Fibroblast of skin of left biceps (primary cell): ENCODE measurements at places on chromosomes 13 and 19.

GRCh38 chr19:45141203-45141900, 19.4 kb downstream of the NKPD1 start:
- no peak for DNase-seq

DNA sequence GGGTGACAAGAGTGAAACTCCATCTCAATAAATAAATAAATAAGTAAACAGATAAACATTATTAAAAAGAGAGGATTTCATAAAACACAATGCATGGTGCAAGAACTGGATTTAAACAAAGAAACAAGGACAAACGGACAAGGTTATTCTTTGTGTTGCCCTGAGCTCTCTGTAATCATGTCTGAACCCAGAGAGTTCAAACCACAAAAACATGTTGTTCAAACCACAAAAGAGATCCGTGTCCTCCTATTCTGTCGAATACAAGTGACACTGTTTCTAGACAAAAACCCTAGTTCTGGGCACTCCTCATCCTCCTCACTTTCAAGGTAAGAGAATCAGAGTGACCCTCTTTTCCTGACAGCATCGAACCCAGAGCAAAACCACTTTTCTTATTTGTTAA, 4.6 kb upstream of the TPRX2 start:
- DNase-seq, result no peak

GRCh38 chr13:94549232-94550061, 46.5 kb downstream of the TGDS start:
- DNase-seq, result peak; percentile 96

GRCh38 chr13:29382021-29382420, 213.5 kb downstream of the SLC7A1 start:
- no peak for DNase-seq

DNA sequence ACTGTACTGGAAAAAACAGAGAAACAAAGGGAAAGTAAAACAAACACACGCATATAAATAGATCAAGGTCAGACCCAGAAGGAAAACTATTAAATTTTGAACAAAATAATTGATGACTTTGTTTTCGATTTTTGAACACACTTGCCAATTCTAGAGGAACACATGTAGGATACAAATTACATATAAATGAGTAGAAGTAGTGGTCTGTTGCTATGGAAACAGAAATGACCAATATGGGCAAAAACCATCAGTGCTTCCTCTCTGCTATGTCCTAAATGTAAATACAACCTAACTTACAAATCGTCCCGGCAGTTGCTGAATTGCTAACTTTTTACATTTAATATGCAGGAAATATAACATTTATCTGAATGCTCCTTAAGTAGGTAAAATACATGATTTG, 65.2 kb upstream of the POSTN start:
- no peak for DNase-seq

- DNase-seq, result peak; percentile 20
These were observed 2.3 kb downstream of the PPP1R15A start for GRCh38 chr19:48874303-48875135.

DNA sequence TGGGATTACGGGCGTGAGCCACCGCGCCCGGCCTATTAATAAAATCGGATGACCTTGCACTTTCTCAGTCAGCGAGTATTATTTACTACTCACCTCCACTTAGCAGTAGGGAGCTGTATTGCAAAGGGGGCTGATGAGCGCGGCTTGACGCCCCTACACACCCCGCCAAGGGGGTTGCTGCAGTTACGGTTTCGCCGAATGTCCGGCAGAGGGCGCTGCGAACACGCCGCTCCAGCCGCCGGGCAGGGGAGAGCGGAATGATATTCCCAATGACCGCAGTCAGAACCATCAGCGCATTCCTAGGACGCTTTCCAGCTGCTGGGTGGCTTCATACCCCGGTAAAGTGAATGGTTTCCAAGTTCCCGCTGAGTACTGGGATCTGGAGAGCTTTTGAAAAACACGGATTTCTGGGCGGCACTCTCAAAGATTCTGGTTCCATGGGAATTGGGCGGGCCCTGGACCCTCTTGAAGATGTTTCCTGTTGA, 30.0 kb upstream of the TPT1 start:
- DNase-seq, result peak; percentile 71

GRCh38 chr19:3201072-3201700, 15.5 kb downstream of the NCLN start:
- no peak for DNase-seq

DNA sequence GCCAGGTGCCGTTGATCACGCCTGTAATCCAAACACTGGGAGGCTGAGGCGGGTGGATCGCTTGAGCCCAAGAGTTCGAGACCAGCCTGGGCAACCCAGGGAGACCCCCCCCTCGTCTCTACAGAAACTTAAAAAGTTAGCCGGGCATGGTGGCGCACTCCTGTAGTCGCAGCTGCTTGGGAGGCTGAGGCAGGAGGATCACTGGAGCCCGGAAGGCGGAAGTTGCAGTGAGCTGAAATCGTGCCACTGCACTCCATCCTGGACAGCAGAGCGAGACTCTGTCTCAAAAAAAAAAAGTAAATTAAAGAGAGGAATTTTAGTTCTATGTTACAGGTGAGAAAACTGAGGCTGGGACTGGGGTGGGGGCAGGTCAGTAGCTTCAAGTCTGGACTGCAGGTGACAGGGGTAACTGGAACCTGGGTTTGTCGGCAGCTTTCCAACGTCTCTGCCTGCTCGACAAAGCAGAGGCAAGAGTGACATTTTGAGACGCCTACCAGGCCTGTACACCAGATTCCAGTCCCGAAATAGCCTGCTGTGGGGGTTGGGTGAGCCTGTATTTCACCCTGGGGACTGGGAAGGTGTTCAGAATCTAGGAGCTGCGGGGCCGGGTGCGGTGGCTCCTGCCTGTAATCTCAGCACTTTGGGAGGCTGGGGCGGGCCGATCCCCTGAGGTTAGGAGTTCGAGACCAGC, 1.2 kb downstream of the SELENOW start:
- DNase-seq, result no peak

DNA sequence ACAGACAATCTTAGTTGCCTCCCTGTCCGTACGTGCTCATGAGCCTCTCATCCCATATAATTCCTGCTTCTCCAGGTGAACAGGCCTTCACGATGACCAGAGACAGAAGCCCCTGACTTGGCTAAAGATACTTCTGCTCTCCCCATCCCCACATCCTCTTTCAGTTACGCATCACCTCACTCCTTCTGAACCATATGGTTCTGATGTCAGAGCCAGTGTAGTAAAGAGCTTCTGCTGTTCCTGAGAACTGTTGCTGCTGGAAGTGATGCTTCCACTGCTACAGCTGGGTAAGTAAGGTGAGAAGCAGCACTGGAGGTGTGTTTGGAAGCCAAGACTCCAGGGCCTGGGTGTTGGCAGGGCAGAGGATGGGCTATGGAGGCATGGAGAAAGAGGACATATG, 12.9 kb downstream of the SIGLECL1 start:
- DNase-seq, result no peak

- DNase-seq, result no peak
These were observed 2.7 kb upstream of the MADCAM1 start for GRCh38 chr19:493391-494170.

DNA sequence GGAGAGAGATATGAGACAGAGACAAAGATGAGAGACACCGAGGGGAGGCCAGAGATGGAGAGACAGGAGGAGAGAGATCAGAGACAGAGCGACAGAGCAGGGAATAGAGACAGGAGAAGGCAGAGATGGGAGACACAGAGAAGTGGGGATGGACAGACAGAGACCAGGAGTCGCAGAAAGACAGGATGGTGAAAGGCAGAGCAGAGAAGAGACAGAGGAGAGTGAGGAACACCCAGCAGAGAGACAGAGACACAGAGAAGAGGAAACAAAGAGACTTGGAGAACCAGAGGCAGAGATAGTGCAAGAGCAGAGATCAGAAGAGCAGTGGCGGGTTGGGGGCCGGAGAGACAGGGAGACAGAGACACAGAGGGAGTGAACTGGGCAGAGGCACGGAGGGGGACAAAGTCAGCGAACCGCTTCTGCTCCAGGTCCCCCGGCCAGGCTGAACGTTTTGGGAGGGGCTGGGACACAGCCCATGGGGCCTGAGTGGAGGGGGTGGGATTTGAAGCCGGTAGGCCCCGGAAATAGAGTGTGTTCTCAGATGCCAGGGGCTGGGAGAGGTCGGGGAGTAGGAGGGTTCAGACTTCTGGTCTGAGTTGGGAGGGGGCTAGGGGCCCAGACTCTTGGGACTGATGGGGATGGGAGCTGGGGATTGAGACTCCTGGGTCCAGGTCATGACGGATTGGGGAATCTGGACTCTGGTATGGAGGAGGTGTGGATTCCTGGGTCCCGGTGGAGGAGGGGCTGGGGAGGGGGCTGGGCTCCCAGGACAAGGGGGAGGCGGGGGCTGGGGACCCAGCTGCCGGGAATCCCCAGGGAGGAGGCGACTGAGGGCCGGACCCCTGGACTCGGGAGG, 654 bp downstream of the ZNF579 start:
- DNase-seq, result no peak

- no peak for DNase-seq
These were observed 46.7 kb downstream of the NOTCH3 start for GRCh38 chr19:15154002-15154612.

- no peak for DNase-seq
These were observed 285.4 kb downstream of the ATP8A2 start for GRCh38 chr13:25657157-25657556.

GRCh38 chr13:46113596-46113995, 8.8 kb upstream of the CPB2 start:
- DNase-seq, result no peak
